ENCODE measurements at places on chromosomes 12 and 14.

DNA sequence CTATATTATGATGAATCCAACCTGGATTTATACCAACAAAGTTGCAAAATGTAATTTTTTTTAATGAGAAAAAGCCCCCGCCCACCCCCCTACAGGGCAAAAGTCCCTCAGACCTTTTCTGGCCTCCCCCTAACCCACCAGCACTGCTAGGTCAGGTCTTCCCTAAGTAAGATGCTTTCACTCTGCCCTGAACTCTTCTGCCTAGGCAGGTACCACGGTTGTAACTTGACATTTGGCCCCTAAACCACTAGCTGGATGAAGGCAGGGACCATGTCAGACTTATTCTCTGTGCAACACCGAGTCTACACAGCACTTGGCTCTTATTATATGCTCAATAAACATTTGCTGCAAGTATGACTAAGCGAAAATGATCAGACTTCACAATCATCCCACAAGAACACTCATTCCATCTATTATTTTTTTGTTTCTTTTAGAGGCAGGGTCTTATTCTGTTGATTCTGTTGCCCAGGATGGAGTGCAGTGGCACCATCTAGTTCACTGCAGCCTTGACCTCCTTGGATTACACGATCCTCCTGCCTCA is 63.2 kb downstream of the SPRING1 start:
- no peak for DNase-seq

DNA sequence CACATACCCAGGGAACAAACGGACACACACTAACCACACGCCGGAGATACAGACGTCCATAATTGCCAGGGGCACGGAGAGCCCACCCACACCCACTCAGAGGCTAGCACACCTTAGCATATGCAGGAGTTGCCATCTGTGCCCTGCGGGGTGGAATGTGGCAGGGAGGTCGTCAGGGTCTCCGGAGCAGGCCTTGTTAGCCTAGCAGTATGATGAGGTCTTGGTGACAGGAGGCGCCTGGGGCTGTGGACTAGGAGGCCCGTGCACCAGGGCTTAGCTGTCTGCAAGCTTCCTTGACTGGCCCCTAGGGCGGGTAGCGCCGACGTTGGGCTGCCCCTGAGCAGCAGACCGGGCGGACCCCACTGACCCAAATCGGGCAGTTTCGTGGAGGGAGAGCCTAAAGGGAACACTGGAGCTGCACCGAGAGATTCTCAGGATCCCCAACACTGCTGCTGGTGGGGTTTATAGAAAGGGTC is 10.0 kb downstream of the STAC3 start:
- DNase-seq, result no peak

DNA sequence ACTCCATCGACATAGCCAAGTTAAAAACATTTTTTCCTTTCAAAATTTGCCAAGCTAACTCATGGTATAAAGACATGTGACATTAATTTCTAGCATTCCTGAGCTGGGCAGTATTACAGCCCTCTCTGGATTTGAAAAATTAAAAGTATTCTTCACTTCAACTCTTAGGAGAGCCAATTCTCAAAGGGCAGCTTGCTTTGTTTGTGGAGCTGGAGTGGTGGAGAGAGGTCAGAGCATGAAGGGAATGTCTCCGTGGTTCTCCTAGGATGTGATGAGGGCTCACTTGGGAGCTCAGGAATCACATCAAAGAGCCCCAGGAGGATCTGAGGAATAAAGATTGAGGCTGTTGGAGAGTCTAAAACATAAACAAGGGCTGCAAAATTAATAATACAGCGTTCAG is 46.9 kb upstream of the RGS6 start:
- no peak for DNase-seq

DNA sequence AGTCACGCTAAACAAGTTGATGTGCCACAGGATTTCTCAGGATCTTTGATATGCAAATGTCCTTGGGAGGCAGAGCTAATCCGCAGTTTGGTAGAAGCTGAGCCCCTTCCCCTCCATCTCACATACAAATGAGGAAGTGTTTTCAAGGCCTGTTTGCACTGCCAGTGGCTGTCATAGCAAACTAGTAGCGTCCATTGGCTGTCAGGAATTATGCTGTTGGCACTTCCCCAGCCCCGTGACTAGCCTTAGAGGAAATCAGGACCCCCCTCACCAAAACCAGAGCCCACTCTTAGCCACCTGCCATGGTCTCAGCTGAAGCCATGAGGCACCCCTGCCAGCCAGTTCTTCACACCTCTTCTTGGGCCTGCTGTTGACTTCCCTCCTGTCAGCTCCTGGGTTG is 253.9 kb downstream of the CACNA1C start:
- DNase-seq, result no peak

DNA sequence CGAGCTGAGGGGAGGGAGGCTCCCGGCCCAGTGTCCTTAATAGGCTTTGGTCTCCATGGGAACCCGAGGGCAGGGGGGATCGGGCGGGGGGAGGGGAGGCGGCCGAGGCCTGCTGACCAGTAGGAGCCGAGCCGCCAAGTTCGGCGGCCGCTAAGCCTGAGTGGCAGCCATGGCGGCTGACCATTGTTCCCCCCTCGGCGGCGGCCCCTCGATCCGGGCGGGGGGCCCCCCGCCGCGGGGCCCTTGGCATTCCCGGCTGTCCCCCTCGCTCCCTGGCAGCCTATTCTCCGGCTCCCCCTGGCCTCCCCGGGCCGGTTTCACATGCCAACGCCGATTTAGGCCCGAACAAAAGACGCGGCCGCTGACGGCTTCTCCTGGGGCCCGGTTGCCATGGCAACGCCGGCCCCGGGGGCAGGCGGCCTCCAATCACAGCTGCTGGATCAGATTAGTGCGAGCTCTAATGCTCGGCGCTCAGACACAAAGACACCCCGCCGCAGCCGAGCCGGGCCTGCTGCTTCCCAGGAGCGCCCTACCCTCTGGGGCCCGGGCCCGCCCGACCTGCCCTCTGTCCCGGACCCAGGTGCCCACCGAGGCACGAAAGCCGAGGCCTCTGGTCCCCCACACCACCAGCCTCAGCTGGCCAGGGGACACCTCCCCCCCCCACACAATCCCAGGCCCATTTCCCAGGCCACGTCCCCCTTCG is 7.3 kb downstream of the MSI1 start:
- DNase-seq, result peak; percentile 37

GRCh38 chr12:47273191-47273626 is 193.4 kb upstream of the AMIGO2 start:
- no peak for DNase-seq

DNA sequence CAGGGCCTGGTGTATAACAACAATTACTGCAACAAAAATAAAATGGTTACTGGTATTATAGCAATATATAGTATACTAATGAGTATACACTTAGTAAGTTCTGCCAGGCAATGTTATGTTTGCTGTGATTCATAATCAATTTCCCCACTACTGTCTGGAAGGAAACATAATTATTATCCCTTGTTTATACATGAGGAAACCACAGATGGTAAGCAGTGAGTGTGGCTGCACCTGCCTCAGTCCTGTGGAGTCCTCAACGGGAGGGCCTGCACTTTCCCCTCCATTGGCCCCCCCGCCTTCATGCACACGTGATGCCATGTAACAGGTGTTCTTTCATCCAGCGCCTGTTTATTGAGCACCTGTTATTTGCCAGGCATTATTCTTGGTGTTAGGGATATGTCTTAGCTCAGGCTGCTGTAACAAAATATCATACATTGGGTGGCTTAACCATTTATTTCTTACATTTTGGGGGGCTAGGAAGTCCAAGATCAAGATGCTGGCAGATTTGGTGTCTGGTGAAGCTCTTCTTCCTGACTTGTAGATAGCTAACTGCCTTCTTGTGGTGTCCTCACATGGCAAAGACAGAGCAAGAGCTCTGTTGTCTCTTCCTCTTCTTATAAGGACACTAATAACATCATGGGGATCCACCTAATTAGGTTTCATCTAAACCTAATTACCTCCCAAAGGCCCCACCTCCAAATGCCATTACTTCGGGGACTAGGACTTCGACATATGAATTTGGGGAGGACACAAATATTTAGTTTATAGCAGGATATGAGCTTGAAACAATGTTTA is 59.5 kb upstream of the CHGA start:
- DNase-seq, result no peak

- DNase-seq, result no peak
These were observed 77.4 kb downstream of the DDX51 start for GRCh38 chr12:132066749-132067148.

DNA sequence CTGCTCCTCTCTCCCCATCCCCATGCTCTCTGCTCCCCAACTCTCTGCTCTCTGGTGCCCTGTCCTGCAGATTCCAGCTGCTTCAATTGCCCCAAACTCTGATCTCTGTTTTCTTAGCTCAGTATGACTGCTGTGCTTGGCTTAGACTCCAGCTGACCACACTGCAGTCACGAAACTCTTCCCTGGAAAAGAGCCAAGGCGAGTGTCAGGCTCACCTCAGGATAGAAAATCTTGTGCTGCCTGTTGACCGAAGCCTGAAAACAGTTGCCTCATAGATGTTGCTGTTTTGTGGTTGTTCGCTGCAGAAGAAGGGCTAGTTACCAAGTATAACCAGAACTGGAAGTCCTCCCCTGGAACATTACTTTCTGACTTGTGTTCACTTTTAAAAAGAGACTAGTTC is 6.7 kb upstream of the STON2 start:
- peak; percentile 82 for DNase-seq

DNA sequence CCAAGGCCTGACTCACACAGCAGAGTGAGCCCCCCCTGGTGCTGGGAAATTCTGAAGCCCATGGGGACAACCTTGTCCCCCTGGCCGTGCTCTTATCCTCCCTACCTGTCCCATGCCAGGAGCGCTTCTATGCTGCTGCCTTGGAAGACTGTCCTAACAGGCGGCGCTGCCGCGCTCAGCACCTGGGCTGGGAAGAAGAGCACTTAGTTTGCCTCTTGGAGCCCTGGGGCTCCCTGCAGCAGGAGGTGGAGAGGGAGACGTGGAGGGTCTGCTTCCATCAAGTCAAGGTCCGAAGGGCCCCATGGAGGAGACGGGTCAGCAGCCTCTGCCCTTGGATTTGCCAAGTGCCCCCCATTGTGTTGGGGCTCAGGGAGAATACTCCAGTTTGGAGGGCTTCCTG is 300.5 kb downstream of the CACNA1C start:
- no peak for DNase-seq

DNA sequence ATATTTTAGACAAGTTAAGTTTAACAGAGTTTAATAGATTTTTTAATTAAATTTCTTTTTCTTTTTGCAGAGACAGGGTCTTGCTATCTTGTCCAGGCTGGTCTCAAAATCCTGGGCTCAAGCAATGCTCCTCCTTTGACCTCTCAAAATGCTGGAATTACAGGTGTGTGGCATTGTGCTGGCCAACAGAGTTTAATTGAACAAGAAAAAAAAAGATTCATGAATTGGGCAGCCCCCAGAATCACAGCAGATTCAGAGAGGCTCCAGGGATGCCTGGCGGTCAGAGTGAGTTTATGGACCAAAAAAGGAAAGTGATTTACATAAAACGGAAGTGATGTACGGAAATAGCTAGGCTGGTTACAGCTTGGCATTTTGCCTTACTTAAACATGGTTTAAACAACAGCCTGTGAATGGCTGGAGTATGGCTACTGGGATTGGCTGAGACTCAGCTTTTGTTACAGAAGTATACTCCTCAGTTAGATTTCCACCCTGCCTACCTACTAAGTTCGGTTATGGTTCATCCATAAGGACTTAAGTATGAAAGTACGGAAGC is 14.5 kb upstream of the TESPA1 start:
- DNase-seq, result no peak

DNA sequence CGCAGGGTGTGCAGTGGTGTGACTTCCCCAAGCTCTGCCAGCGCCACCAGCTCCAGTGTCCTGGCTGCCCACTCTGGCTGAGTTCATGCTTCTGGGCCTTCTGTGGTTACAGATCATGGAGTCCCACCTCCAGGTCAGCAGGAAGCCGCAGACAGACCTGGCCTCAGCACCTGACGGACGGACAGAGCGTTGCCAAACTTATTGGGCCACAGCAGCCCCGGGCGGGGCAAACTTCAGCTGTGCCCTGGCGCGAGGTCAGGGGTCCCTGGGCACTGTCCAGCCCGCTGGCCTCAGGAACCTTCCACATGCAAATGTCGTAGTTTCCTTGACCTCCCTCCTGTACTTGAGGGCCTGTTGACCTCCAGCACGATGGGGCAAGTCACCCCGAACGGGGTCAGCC is 11.2 kb downstream of the GPR132 start:
- no peak for DNase-seq

DNA sequence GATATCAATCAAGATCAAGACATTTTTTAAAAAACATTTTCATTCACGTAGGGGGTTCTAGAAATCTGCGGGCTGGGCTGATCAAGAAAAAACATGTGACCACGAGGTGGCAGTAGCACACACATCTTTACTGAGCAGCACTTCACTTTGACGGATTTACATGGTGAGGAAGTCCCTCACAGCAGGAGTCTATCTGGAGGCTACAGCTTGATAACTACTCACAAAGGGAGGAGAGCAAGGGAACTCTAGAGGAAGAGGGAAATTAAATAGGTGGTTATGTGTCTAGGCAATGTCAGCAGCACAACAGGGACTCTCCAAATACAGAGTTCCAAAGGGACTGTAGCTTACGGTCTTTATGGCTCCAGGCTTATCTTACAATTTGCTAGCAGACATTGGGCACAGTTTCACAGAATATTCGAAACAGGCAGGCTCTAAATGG is 248.1 kb downstream of the DPY19L2 start:
- DNase-seq, result peak; percentile 18

GRCh38 chr12:109934026-109934425 is 34.0 kb downstream of the TCHP start:
- DNase-seq, result no peak

- DNase-seq, result peak; percentile 71
These were observed 16.6 kb downstream of the HIP1R start for GRCh38 chr12:122851820-122852219.

DNA sequence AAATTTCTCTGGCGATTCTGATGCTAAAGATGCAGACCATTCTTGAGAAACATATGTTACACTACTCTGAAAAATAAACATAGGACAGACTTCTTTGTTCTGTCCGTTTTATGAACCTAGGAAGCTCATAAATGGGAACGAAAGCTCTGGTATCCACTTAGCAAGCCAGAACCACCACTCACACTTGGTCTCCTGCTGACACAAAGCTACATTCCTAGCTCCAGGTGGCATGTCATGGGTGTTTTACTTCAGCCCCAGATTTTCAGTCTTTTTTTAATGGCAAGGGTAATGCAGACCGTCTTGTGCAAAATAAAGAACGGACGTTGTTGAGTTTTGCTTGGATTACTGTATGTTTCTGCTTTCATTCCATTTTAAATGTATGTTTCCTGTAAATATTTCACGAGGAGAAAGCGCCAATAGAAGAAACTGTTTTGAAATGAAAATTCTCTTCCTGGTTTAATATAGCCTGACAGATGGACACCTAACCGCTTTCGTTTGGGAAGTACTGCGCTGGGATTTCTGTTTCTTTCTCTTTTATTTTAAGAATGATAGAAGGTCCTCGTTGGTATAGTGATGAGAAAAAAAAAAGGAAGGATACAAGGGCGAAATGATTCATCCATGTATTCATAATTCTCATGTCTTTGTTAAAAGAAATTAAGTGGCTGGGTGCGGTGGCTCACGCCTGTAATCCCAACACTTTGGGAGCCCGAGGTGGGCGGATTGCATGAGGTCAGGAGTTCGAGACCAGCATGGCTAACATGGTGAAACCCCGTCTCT is 871 bp upstream of the COQ5 start:
- no peak for DNase-seq

- DNase-seq, result peak; percentile 27
These were observed 882.4 kb downstream of the DIO2 start for GRCh38 chr14:79328863-79329262.

- no peak for DNase-seq
These were observed 220.8 kb upstream of the CAND1 start for GRCh38 chr12:67048371-67048770.

Data from stromal cell of bone marrow (primary cell).